GM19239 (cell line): ENCODE measurements at places on chromosomes 7 and 10.

DNA sequence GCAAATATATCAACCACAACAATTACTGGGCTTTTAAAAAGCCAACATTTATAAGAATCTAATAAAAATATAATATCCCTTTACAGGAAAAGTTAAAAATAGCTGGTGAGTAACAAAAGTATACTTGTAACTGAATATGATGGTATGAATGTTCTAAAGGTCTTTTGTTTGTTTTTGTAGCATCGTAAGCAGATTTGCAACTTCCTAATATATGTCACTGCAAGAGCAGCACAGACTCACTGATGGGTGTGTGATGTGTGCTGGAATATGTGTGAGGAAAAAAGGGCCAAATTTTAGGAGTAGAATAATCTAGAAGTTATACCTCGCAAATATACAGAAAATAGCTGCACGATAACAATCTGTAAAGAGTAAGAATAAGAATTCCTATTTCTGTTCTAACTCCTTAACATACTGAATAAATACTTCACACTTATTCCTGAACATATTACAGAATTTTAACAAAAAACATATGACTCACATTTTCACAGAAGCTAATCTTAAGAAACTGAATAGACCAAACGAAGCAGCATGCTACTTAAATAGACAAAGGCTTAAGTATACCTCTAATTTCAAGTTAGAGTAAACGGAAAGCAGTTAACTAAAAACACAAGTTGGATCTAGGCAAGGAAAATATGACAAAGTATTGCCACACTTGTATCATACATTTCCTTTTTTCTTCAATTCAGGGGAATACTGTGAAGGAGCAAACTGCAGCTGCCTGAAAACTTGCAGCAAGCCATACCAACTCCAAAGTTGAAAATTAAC, 9.6 kb downstream of the ETV1 start:
- DNase-seq: no peak

- no peak for DNase-seq
Observed at GRCh38 chr7:101100858-101101847, 15.9 kb downstream of the TRIM56 start.

DNA sequence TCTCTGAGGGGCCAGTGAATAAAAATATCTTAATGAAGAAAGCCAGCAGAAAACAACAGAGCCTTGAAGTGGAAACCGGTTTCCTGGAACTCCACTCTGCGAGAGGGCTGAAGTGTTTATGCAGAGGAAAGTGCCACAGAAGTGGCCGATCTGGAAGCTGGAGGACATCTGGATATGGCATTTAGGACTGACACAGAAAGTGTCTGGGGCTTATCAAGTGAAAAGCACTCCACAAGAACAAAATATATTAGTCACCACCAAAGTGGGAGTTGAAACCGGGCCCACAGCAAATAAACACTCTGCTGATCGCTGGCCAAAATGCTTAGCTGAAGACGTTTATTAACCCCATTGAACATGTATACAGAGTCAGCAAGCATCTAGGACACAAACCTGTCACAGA, 7.8 kb downstream of the NOD1 start:
- DNase-seq: no peak

GRCh38 chr10:14173706-14174594, 156.8 kb downstream of the FRMD4A start:
- DNase-seq: no peak

DNA sequence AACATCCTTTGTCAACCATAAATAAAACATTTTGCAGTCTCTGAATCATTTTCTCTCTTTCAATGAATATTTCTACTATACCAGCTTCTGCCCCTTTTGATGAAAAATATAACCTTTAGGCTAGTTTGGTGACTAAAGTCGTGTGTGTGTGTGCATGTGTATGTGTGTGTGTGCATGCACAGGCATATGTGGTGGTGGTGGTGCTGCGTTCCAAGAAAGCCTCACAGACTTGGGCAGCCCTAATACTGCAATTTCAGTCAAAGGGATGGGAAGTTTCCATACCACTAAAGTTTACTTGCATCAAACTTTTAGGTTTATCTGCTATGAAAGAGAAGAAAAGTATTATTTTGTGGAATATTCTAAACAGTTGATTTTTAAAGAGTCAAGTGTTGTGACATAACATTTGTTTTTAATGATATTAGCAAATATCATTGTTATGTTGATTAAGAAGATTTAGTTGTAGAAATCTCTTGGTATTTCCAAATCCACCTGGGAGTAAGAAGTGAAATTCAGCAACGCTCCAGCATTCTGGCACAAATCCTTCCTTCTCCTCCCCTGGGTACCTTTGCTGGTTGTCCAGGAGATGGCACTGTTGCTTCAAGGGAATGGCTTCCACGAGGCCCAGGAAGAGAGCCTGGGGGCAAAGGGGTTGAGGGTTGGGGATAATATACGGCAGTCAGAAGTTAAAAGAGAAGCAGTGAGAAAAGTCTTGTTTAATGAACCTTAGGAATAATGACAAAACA, 41.5 kb downstream of the ASB4 start:
- DNase-seq: no peak

- DNase-seq: no peak
Observed at GRCh38 chr7:154532771-154533170, 470.2 kb downstream of the PAXIP1 start.

- DNase-seq: peak; percentile 99
Observed at GRCh38 chr7:149873074-149873969, at the start of gene ATP6V0E2. Gene ATP6V0E2 (plus strand): TSS chr7:149873969. CDS start chr7:149874066, 97 bp downstream.

DNA sequence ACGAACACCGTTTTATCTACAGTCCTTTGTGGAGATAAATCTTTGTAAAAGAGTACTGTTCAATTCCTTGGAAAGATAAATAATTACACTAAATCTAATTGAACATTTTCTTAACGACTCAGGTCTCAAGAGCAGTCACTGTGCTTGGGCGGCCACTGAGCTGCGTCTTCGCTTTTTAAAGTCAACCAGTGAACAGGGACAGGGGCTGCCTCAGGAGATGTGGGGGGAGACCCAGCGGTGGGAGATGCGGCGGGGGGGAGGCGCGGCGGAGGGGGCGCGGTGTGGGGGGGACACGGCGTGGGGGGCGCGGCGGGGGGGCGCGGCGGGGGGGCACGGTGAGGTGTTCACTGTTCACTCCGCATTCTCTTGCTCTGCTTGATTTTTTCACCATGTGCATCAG, 39.8 kb downstream of the CAMK2B start:
- DNase-seq: no peak

DNA sequence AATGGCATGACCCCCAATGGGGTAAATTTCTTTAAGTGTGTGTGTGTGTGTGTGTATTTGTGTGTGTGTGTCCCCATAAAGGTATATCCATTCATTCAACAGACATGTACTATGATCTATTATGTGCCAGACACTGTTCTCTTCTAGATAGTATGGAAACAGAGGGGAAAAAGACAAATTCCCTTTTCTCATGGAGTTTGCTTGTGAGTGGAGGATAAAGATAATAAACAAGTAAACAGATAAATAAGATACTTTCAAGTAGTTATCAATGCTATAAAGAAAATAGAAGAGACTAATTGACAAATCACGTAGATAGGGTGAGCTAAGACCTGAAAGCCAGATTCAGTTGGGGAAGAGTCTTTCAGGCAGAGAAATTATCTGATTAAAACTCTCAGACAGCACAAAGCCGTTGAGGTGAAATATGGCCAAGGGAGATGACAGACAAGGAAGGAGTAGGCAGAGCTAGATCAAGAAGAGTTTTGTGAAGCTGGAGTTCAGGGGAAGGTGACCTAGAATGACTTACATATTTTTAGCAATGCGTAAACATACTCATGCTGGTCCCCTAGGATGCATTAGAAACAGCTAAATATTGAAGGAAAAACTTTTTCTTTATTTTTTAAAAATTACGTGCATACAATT, 45.2 kb upstream of the DMTF1 start:
- DNase-seq: no peak

DNA sequence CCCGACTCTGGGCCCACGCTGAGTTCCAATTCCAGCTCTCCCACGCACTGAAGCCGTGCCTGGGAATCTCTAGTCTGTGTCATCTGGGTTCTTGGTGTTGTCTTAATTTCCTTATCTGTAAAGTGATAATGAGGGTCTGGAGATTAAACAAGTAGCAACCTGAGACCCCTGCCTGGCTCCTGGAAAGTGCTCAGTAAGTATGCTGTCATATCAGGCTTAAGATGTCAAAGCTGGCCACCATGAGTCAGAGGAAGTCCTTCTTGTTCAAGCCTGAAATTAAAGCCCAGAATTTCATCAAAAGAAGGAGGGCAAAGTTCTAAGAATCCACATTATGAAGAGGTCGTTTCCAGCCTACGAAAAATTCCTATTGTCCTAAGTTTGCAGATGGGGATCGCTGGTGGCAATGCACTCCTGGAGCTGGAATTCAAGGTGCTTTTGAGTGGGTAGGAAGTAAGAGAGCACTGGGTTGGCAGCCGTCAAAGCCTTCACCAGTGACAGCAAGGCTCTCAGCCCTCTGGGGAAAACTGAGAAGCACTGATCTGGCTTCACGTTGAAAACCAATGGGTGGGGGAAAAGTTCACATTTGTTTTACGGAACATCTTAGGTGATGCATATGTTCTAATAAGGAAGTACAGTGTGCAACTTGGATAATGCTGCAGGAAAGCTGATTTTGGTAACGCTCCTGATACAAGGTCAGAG, 50.3 kb upstream of the NCAPG2 start:
- DNase-seq: no peak

DNA sequence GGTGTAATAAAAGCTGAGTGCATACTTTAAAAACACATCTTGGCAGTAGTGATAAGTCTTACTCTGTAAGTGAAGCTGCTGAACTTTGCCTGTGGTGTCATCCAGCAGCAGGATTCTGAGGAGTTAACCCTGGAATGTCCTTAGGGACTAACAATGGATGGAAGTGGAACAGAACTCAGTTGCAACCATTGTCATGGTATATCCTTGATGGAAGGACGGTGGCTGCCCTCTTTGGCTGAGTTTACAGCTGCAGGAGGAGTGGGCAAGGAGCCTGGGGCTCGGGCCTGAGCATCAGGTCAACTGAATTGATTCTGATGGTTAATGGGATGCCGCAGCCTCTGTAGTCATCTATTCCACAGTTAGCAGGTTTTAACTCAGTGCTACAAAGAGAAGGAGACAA, 56.2 kb downstream of the MRC1 start:
- no peak for DNase-seq

DNA sequence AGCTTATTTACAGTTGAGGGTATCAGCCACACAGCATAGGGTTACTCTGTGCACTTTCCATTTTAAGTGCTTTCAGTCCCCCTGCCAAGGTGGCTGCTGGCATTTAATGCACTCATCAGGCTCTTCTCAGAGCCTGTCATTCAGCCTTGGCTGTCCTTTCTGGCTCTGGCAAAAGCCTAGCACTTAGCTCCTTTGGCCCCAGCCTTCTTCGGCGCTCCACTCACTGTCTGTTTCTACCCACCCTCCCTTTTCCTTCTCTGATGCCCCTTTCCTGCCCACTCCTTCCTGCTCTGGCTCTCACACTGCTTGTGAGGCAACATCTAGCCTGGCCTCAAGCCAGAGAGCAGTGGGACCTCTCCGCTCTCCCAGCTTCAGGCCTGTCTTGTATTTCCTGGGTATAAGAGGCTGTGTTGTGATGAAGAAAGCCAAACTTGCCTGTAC, 60.2 kb downstream of the WIPF3 start:
- DNase-seq: no peak

DNA sequence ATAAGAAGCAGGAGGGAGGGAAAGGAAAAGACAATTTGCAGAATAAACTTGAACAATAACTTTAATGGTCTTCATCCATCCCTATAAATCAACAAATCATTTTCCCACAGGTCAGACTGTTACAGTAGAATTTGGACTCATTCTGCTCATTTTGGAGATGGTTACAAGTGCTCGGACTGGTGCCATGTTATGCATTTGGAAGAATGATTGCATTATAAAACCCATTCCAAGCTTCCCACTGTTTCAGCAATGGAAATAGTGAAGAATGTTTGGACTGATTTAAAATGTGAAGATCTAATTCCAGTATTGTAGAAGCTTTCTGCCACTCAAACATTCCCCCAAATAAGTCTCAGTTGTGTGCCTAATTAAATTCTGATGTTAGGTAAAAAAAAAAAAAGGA, 99.7 kb upstream of the ZEB1 start:
- DNase-seq: no peak

GRCh38 chr7:48734695-48735406, 189.5 kb upstream of the CDC14C start:
- no peak for DNase-seq

- DNase-seq: no peak
Observed at GRCh38 chr10:77904100-77904840, 22.3 kb downstream of the DLG5 start.

- DNase-seq: no peak
Observed at GRCh38 chr7:1669954-1670893, at the start of gene ELFN1. Gene ELFN1 (plus strand): TSS chr7:1670277. CDS start chr7:1744597, 74,320 bp downstream.

- DNase-seq: no peak
Observed at GRCh38 chr7:95781961-95782586, 9.7 kb downstream of the DYNC1I1 start.

GRCh38 chr10:72049969-72050781, 38.2 kb downstream of the SPOCK2 start:
- DNase-seq: no peak

DNA sequence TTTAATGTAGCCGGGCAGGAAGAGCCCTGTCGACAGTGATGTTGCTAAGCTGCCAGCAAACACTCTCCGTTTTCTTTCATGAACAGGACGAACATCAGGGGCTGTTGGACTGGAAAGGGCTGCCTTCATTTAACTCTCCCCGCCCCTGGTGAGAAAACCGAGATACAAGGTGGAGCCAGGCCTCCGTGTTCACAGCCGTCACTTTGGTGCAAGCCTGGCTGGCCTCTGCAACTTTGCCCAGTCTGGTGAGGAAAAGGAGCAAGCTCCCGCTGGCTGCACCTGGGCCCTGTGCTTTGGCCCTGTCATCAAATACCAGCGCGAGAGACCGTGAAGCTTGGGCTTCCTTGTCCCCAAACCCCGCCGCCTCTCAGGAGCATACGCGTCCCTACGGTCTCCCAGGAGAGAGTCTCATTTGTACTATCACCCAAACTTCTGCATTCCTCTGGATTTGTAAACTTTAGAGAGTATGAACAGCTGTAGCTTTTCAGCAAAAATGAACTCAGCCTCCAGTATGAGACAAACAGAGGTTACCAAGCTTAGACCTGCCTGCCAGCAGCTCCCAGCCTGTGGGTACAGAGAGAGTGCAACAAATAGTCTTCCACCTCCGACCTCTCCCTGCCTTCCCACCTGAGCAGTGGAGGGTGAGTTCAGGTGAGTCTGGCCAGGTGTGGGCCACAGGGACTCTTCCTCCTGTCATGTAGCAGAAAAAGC, 445.3 kb upstream of the MGMT start:
- no peak for DNase-seq

GRCh38 chr10:26499426-26499825, 61.3 kb downstream of the APBB1IP start:
- DNase-seq: no peak

DNA sequence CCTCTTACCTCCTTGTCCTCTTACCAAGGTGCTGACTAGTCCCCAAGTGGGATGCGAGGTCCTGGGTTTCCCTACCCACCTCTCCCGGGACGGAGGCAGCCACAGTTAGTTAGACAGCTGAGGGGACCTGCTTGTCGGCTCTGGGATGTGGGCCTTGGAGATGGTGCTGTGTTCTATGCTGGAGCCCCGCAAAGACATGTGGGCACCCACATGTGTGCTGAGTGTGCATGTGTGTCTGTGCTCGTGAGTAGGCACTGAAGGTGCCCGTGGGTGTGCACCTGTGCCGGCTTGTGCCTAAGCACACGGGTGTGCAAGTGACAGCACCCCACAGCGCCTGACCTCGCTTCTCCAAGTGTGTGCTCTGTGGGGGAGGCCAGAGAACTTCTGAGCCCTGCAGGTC, 62.2 kb downstream of the NEURL1 start:
- no peak for DNase-seq
